ENCODE measurements at places on chromosomes 6 and 20.

DNA sequence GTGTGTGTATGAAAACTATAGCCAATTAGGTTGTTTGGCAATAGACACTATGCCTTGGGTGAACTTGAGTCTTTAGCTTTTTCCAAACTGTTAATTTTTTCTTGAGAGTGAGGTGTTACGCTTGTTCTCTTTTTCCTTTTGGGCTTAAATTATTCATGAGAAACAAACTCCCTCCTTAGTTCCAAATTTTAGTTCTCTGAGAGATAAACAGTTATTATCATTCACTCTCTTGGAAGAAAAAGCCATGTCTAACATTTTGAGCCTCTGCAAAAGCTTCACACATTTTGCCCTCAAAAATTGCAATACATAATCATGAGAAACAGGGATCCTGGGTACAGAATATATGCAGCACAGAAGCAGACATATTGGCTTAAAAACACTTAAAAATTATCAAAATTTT lies 1353.9 kb upstream of the MAP3K7 start:
- DNase-seq: no peak

DNA sequence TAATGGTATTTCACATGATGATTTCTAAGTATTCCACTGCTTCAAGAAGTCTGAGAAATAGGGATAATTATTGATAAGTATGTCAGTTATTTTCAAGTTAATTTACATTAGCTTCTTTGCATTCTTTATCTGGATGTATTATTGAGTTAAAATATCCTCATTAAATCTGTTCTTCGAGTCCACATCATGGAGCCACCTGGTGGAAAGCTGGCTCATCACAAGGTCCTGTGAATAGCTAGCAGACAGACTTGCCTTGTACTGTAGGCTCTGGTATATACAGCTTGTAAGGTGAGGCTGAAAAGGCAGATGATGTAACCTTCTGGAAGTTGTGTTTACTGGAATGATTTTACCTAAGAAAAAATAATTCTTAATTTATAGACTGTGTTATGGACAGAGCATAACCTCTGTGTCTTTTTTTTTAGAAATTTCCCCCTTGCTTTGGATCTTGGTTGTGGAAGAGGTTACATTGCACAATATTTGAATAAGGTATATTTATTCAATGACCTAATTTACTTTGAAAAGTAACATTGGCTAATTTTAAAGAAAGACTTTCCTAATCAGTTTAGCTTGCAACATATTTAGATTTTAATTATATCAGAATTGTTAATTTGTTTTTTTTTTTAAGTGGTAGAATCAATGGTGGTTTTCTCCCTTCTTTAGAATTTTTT lies 3.5 kb downstream of the NDUFAF5 start:
- no peak for DNase-seq

- no peak for DNase-seq
Measured at GRCh38 chr6:11566609-11567008, 29.1 kb downstream of the TMEM170B start.

DNA sequence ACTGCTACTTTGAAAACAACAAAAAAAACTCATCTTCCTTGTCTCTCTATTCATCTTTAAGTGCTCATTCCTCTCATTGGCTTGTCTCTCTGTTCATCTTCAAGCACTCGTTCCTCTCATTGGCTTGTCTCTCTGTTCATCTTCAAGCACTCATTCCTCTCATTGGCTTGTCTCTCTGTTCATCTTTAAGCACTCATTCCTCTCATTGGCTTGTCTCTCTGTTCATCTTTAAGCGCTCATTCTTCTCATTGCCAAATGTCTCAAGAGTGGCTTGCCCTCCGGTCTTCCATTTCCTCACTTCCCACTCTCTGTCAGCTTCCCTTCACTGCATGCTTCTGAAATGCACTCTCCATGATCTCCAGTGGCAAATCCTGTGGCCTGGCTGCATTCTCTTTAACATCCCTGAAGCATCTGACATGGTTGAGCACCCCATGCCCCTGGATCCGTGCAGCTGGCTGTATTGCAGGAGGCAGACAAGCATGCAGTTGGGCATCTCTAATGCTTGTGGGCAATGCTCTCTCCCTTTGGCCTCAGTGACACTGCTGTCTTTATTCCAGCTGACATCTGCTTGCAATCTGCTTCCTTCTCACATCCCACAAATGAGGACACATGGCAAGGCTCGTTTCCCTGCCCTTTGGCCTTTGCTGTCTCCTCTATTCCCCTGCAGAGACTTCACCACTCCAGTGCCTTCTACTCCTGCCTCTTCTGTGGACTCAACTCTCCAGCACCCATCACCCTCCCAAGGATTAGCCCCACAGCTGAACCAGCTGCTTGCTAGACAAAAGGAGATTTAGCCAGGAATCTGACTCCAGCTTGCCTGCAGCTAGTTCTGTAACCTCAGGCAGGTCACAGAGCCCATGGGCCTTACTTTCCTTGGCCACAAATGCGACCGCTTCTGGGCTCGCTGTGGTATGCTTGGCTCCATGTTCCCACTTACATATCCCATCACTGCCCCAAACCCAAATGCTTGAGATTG lies 143.2 kb upstream of the SNX9 start:
- no peak for DNase-seq

- no peak for DNase-seq
Measured at GRCh38 chr6:43413002-43413401, 14.3 kb upstream of the ABCC10 start.

GRCh38 chr6:12522347-12522746 lies 194.2 kb upstream of the PHACTR1 start:
- DNase-seq: no peak

DNA sequence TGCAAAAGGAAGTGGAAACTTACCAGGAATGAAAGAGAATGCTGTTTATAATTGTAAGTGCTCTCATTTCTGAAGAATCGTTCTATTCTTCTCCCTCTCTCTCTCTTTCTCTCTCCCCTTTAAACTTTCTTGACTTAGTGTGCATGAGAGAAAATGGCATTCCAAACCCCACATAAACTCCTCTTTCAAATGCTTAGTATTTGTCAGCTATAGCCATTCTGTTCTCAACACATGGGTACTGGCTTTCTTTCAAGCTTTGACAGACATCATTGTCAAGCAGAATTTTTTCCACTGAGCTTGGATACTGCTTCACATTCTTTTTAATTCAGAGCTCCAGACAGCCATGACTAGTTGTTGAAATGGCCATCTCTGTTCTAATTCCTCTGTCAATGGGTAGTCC lies 51.1 kb upstream of the PREP start:
- no peak for DNase-seq

- no peak for DNase-seq
Measured at GRCh38 chr6:105097288-105097687, 82.5 kb downstream of the POPDC3 start.

DNA sequence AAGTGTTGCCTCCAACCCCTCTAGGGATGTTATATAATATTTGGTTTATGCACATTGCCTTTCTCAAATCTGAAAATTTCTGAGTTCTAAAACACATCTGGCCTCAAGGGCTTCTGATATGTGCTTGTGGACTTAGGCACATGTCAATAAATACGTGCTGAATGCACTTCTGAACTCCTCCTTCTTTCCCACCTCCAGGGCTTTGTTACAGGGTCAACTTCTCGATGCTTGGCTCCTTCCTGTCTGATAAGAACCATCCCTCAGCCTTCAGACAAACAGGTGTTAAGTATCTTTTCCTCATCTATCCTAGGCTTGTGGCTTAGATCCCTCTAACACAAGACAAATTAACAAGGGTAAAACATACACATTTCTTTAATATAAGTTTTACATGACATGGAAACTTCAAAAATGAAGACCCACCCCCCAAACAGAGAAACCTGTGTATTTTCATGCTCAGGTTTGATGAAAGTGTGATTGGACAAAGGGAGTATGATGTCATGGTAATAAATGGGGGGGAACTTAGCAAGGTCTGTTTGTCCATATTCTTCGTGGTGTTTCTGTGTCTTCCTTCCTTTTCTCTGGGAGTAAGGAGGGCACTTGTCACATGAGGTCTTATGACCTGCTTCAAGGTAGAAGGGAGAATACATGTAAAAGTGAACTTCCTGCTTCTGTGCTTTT lies 326.9 kb downstream of the CD83 start:
- no peak for DNase-seq

- no peak for DNase-seq
Measured at GRCh38 chr6:119322715-119323350, 26.7 kb downstream of the MAN1A1 start.

GRCh38 chr6:11621119-11621518 lies 83.6 kb downstream of the TMEM170B start:
- no peak for DNase-seq

- DNase-seq: no peak
Measured at GRCh38 chr6:95365454-95365853, 211.9 kb upstream of the MANEA start.

DNA sequence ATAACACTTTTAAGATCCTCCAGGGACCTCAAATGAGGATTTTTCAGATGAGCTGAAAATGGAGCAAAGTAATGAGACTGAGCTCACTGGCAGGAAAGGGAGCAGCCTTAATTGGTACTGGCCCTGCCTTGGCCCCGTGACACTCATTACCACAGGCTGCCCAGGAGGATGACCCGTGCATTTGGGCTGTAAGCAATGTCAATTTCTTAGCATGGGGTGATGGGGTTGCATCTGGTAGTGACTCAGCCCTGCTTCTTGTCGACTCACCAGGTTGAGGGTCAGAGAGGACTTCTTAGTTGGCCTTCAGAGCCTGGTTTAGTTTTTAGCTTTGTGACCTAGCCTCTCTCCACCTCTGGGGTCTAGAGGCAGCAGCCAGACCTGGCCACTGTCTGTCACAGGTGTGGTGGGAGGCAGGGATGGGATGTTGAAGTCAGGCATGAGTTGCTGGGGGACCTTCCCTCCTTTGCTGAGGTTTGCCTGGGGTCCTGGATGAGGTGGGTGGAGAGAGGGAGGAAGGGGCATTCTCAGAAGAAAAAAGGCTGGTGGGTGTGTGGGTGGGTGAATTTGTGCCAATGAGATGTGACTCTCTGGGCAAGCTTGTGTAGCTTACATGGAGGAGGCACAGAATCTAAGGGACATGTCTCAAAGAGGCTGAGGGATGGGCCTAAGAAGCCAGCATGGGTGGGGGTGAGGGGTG lies 25.9 kb upstream of the EPB41L1 start:
- no peak for DNase-seq

DNA sequence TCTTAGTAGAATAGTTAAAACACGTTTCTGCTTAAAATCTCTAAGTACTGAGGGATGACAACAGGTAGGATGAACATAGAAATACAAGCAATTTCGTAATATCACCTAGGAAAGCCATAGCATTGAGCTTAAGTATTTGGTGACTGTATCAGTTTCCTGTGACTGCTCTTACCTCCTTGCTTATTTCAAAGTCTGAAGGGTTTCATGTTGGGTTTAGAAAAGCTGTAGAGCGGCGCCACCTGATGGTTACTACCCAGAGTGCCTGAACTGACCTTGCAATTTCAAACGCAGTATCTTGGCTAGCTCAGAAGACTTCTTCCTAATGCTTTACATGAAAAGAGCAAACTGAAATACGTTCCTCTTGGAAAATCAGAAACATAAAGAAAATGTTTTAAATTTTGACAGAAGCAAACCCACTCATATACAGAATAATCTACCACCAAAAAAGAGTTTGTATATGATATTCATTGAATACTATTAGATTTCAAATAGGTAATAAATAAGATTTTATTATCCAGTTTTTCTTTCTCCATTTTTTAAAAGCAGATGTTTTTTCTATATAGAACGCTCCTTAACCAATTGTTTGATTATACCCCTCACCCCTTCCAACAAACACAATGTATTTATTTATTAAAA lies 82.3 kb upstream of the RIPOR2 start:
- peak; percentile 73 for DNase-seq

DNA sequence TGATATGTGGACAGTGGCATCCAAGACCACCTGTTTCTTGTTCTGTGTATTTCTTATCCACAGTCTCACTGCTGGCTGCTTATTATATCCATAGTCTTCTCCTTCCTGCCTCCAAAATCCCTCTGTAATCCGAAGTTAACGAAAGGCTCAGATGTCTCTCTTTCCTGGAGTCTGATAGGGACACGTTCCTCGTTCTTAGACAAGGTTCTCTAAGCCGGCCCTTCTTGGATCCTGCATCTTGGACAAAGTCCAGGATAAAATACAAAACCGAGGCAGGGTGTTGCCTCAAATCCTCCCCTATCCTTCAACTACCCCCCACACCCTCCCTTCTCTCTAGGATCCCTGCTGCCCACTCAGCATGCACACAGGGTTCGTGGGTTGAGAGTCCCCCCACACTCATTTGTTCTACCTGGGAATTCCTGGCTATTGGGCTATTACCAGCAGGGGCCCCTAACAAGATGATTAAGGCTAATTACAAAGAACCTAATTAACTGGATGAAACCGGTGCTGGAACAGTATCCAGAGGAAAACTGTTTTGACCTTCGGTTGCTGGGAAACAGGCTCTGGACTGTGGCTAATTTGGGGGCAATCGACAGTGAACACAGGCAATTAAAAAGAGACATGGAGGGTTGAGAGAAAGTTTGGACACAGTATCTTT lies 32.7 kb upstream of the MRPS10 start:
- no peak for DNase-seq

DNA sequence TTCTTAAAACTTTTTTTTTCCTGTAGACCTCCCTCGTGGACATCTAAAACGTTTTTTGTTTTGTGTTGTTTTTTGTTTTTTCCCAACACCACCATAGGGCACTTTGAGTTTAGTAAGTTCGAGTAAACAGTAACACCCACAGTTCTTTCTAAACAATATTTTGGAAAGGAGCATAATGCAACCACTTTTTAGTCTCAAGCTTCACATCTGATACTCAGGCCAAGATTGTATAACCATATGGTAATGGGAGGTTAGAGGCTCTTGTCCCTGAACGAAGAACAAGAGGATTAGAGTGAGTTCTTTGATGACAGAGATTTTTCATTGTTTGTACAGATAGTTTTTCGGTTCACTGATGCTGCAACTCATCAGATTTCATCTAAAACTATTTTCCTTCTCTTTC lies 144.6 kb downstream of the MTHFD1L start:
- DNase-seq: no peak

DNA sequence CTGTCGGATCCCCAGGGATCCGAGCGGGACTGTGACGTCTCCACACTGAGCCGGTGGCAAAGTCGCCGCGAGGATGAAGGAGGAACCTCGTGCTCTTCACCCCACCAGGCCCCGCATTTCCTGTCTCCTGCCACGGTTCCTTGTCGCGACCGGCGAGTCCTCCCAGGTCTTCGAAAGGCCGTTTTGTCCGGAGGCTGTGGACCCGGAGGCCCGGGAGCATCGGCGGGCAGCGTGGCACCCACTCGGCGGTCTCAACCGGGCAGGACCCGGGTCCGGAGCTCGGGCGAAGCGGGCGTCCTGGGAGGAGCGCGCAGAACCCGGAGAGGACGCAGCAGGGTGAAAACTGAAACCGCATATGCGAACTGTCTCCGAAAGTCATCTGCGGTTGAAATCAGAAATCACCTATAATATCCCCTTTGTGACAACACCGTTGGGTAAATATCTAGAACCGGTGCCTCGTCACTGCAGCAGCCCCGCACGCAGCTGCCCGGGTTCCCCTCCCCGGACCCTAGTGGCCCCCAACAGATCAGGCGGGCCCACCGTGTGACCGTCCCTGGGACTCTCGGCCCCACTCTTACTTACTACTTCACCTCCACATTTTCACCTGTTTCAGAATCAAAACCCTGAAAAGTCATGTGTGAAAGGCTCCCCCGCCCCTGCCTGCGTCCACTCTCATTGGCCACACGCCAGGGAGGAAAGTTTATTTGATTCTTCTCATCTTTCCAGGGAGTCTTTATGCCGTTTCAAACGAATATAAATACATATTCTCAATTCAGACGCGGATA lies 3.1 kb upstream of the ULBP2 start:
- DNase-seq: peak; percentile 29
